ENCODE measurements at places on chromosomes 6 and 20.

- DNase-seq, result no peak
Observed at GRCh38 chr6:159739341-159739740, 12.0 kb downstream of the WTAP start.

- no peak for DNase-seq
Observed at GRCh38 chr6:23435126-23435525, 690.9 kb upstream of the NRSN1 start.

- no peak for DNase-seq
Observed at GRCh38 chr6:167826230-167826895, 348 bp upstream of the AFDN start.

DNA sequence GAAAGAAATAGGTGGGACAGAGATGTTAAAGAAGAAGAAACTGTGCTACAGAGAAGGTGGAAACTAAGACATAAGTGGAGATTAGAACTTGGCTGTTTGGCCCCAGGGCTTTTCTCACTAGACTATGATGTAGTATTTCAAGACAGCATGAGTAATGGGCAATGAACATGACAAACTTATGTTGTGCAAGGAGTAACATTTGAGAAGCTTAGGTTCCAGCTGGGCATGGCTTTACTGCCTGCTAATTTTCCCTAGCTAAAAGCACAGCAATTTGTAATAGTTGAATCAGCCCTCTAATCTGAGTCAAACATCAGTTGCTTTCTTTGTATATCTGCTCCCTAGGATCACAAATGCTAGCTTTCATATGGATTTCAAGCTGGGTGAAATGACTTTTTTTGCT, 294.3 kb upstream of the BMP2 start:
- no peak for DNase-seq

DNA sequence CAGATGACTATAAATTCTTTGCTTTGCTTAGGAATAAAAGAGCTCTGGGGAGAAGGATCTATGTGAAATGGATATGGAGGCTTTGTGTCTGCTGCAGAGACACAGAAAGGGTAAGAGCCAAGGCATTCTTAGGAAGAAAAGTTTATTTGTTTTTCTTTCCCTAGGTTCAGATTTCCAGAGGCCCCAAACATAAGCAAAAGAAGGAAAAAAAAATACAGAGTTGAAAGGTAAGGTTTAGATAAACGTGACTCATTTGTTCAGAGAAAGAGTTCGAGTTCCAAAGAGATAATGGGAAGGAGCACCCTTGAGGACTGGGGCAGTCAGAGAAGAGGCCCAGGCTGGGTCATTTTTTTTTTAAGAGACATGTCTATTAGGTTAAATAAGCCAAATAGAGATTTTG, 27.4 kb upstream of the BMP5 start:
- DNase-seq, result no peak

GRCh38 chr6:169589293-169589692, 112.5 kb downstream of the WDR27 start:
- no peak for DNase-seq

DNA sequence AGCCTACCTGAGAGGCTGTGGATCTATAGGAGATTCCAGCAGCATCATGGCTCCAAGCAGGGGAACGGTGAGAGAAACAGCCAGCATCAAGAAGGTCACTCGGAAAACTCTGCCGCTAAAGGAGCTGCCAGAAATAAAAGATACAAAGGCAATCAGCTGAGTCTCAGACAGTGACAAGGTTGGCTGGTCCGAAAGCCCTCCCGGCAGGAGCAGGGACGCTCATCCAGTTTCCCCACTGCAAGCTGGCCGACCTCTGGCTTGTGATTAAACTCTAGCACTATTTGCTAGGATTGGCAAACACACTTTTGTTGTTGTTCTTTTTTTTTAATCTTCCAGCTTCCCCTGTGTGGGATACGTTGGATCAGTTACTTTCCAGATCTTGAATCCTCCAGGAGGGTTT, 8.7 kb downstream of the APMAP start:
- no peak for DNase-seq

DNA sequence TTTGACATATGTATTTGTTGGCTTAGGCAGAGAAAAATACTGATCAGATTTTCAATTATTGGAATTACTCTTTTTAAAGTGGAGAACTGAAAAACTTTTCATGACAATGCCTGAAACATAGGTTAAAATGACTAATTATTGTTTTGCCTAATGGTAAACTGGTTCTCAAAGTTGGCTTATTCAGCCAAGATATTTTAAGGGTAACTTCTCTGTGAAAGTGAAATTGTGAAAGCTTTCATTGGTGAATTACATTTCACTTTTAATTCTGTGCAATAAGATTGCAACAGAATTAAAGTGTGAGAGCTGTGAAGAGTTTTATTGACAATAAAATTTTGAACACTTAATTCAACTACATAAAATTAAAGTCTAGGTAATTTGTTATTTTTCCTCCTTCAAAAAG, 24.5 kb downstream of the KIAA0408 start:
- no peak for DNase-seq

DNA sequence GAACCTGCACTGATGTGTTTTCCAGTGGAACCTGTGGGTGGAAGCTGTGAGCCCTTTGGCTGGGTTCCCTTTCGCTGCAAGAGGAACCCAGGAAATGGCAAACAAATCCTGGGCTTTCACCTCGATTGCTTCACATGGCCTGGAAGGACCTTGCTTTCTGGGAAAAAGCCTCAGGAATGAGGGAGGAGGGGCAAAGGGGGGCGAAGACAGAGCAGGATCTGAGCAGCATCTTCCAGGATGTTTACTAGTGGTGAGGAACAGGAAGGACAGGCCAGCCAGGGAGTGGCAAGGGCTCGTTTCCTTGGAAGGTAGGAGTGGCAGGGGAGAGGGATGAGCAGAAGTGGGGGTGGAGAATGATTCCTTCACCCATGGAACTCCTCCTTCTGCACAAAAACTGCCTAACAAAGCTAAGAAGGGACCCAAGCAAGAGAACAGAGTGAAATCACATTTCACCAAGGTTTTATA, 5.9 kb downstream of the SLC2A10 start:
- DNase-seq, result no peak

GRCh38 chr6:73580247-73581149, 59.7 kb upstream of the EEF1A1 start:
- no peak for DNase-seq

DNA sequence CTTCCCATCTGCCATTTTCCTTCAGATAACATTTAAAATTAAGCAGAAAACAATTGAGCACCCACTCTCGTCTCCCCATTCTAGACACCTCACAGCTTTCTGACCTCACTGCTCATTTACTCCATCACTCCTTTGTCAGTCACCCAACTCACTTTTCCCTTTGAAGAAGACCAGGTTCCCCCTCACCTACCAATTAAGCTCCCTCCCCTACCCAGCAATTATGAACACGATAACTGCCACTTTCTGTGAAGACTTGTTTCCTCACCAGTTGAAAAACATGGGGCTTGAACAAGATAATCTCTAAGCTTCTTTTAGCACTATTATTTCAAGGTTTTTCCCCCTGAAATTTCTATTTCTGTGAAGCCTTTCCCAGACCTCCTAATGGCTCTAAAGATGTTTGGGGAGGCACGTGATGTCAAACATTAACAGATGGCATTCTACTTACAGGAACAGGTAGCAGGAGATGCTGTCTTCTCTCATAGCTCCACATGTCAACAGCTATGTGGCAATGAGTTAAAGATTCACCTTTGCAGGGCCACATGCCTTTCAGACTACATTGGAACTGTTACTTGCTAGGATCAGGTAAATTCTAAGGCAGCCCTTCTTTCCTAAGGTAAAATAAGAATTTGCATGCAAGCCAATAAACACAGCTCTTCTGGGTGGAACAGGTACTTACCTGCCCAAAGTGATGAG, 24.8 kb upstream of the SLA2 start:
- no peak for DNase-seq

GRCh38 chr6:150270330-150271052, 98.3 kb upstream of the IYD start:
- no peak for DNase-seq

- DNase-seq, result no peak
Observed at GRCh38 chr6:46331461-46331860, 159.8 kb downstream of the RCAN2 start.

GRCh38 chr20:49187330-49187850, 744 bp downstream of the STAU1 start:
- DNase-seq, result no peak

DNA sequence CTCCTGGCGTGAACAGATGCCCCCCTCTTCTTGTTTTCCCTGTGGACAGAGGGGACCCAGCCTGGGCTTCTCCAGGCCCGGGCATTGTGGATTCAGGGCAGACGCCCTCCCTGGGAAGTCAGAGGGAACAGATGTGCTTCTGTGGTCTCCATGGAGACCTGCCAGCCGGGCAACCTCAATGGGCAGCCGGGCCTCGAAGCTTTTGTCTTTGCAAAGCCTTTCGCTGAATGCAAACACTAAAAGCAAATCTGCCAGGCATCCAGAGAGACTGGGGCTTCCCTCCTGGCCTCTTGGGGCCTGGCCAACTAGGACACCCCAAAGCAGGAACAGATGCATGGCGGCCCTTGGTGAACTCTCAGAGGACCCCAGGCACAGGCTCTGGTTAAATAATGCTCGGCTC, 370.0 kb upstream of the SULF2 start:
- no peak for DNase-seq

GRCh38 chr20:58071298-58071697, 157.2 kb downstream of the ANKRD60 start:
- DNase-seq, result no peak

DNA sequence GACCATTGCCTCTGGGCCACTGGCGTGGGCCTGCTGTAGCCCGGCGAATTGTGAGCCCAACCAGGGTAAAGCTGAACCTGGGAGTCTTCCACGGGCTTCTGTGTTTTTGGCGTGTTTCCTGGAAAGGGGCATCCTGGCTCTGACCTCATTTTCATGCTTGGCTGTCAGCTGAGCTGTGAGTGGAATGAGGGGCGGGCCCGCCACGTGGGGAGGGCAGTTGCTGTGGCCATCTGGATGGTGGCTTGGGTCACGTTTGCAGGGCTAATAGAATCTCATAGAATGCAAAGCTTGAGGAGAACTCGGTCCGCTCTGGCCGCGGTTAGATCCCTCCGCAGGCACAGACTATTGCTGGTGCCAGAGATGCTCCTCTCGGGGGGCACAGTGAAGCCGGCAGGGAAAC, 263.0 kb downstream of the SMOC2 start:
- DNase-seq, result no peak

GRCh38 chr6:45929421-45930361, 86.0 kb downstream of the CLIC5 start:
- DNase-seq, result no peak

DNA sequence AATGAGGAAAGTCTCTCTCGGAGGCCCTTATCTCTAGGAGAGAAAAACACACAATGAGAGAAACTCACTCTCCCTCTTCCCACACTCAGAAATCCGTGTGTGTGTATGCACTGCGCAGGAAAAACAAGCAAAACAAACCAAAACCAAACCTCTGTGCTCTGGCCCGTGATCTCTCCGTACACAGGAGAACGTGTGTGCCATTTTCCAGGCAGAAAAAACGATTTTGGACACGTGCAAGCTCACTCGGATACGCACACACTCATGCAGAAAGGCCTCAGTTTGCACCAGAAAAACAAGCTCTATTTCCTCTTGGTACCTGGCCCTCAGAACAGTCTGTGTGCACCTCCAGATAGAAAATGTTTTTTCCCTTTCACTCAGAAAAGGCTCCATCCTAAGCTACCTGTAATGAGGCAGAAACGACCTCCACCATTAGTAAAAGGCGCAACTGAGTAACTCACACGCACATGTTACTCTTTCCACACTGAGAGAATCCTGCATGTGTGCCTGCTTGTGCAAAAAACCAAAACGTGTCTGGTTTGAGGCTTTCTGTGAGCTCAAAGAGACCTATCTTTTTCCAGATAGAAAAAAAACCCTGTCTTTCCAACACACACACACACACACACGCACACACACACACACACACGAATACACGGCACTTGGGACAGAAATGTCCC, 99.2 kb downstream of the EDN3 start:
- no peak for DNase-seq

GRCh38 chr6:80638213-80639055, 532.0 kb downstream of the BCKDHB start:
- no peak for DNase-seq

DNA sequence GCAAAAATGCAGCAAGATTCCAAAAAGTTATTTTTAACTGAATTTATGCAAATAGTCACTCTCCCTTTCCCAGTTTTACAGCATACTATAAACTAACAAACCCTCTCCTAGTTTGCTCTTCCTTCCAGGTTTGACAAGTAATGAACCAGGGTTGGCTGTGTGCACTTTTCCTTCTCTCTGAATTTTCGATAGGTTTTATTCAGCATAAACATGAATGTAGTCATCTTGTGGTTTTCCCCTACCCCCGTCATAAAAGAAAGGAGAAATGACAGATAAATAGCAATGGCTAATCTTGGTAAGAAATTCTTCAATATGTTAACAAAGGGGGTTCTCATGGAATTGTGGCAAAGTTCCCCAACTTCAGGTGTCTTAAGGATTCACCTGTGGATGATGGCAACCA, 26.3 kb downstream of the PRDM1 start:
- no peak for DNase-seq

GRCh38 chr20:60727425-60727824, 524.6 kb upstream of the CDH4 start:
- DNase-seq, result no peak

- no peak for DNase-seq
Observed at GRCh38 chr6:137216106-137216505, 3.1 kb downstream of the IFNGR1 start.

DNA sequence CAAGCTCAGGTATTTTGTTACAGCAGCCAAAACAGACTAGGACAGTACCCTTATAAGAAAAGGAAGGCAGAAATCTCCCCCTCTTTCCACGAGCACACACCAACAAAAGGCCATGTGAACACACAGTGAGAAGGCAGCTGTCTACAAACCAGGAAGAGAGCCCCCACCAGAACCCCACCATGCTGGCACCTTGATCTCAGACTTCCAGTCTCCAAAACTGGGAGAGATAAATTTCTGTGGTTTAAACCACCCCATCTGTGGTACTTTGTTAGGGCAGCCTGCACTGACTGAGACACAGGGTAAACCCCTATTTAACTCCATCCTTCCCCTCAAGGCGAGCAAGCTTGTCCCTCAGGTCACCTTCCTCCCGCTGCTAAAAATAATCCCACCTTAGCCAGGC, 475.8 kb upstream of the JARID2 start:
- no peak for DNase-seq

- no peak for DNase-seq
Observed at GRCh38 chr20:58759947-58760346, 67.3 kb downstream of the NPEPL1 start.

- no peak for DNase-seq
Observed at GRCh38 chr6:18392346-18392877, 5.3 kb downstream of the RNF144B start.

DNA sequence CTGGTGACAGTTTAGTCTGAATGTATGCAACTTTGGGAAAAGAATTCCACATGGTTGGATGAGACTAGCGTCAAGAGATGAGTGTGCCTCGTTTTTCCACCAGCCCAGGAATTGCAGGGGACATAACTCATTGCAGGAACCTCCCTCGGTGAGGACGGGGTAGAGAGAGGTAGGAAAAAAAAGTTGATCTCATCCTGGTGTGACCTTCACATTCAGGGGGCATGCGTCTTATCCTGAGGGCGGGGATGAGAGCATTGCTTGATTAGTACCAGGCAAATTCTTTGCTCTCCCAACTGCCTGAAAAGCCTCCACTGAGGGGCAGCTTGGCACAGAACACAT, 11.8 kb downstream of the TLDC2 start:
- no peak for DNase-seq

All from cerebellar nuclear complex (tissue), 1 donor.